Astrocyte of the spinal cord (primary cell): ENCODE measurements at places on chromosomes 11 and 22.

DNA sequence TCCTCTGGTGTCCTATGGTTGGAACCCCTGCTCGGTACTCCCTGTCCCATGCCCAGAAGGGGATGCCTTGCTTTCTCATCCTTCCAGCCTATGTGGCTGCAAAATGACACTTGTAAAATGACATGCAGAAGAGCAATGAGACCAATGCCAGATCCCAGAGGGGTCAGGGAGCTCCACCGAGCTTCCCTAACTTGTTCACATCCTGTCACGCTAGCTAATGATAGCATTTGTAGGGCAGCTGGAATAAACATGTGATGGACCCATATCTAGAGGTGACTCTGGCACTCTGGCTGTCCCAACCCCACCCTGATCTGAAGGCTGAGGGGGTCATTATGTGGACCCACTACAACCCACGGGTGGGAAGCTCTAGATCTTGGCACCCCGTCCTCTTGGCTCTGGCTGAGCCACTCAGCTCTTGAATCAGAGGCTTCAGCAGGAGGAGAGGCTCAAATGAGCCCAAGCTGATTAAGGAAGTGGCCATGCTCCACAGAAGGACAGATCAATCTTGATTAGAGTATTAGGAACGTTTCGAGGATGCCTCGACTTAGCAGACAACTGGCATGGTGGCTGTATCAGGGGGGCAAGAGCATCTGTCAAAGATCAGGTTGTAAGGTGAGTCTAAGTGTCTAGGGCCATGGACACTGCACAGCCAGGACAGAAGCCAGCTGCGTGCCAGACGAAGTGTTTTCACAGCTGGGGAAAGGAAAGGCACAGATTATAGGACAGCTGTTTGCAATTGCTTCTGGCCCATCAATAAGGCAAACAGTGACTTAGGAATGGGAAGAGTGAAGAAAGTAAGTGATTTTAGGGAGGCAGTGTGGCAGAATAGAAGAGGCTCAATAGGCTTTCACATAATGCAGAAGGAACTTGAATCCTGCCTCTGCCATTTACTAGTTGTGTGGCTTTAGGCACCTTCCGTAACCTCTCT is 182.8 kb downstream of the KIRREL3 start:
- DNase-seq, result no peak

DNA sequence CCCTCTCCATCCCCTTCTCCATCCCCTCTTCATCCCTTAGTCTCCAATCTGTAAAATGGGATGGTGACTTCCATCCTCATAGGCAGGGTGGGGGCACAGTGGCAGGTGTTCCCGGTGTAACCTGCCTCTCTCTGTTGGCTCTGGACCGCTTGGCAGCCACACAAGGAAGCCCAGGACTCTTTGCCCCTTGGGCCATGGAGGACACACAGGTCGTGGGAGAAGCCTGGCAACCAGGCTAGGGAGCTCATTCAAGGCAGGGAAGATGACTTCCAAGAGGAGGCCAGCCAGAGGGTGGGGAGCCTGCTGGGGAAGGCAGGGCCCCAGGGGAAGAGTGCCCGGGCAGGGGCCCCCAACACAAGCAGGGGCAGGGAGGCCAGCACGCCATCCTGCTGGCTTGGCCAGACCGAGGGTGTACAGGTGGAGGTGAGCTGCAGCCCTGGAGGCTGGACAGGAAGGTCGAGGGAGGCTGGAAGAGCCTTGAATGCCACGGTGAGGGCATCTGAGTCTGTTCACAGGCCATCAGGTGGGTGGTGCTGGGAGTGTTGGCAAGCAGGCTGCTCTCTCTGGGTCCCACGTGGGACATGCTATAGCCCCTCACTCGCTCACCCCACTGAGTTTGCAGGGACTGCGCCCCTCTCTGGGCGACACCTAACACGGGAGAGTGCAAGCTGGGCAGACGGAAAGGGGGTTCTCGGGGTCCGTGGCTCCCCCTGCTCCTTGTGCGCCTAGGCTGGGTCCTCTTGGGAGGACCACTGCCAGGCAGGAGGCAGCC is 15.5 kb upstream of the CTSD start:
- no peak for DNase-seq

DNA sequence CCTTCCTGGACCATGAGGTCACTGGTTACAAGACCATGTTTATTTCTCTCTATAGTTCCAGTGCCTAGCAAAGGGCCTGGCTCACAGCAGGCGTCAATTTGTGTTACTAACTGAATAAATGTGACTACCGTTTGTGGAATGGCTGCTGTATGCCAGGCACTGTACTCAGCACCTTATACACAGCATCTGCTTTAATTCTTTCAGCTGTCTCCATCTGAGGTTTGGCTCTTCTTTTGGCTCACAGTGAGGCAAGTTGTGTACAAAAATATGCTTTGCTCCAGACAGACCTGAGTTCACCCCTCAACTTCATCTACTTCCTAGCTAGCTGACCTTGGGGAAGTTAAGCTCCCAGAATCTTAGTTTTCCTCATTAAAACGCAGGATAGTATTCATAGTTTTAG is 75.3 kb upstream of the PHOX2A start:
- DNase-seq, result no peak

GRCh38 chr11:64121663-64122410 is 44.1 kb downstream of the MACROD1 start:
- DNase-seq, result peak; percentile 84

DNA sequence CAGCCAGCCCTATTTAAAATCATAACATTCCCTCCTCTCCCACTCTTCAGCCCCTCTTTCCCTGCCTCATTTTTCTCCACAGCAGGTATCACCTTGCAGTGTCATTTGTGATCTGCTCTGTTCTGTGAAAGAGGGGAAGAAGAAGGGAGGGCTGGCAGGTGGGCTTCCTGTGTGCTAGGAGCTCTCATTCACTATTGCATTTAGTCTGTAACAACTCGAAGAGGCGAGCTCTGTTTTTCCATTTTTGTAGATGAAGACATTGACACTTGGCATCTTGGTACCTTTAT is 52.1 kb upstream of the CRYBB3 start:
- no peak for DNase-seq

DNA sequence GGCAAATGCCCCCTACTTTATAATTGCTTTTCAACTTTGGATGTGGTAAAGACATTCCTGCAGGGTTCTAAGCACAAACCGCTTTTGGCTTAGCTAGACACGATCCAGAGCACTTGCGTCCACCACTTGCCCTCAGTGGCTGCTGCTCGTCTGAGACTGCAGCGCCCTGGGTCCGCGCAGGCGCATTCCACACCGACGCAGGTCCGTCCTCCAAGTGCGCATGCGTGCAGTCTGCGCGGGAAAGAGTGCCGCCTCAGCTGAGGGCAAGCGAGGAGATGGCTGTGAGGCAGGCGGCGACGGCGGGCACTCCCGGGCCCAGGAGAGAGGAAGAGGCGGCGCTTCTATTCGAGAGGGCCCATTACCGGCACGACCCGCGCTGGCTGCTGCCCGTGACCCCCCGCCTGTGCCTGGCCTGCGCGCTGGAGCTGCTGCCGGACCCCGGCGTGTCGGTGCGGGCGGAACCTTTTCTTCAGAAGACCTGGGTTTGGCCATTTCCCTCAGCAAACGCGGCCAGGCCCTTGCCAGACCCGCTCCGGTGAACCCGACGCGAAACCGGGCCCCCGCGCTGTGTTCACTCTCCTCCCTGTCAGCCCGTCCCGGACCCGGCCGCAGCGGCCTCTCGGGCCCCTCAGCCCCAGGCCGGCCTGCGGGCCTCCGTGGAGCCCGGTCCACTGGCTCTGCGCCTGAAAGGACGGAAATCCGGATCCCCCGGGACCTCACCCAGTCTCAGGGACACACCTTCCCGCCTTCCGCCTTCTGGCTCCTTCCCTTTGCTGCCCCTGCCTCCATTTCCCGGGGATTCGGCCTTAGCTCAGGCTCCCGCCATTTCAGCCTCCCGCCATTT is at the start of gene MEI1:
Gene MEI1, plus strand, starts transcription at position 240 of the 844 bp plus-strand sequence. Its CDS starts 36 bp downstream, at position 276.
- DNase-seq, result peak; percentile 50

DNA sequence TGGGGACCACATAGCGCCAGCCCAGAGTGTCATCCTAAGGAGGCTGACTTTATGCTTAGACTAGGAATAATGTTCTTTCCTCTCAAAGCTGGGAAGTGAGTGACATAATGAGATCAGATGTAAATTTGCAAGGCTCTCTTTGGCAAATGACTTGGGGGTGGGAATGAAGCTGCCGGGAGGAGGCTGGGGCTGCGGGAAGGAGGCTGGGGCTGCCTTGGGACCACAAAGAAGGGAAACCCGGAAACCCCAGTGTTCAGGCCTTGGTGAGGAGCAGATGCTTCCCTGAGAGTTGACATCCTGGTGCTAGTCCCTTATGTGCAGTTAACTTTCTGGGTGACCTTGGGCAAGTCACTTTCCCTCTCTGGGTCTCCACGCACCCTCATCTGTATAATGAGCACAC is 182.0 kb downstream of the CHST1 start:
- no peak for DNase-seq

DNA sequence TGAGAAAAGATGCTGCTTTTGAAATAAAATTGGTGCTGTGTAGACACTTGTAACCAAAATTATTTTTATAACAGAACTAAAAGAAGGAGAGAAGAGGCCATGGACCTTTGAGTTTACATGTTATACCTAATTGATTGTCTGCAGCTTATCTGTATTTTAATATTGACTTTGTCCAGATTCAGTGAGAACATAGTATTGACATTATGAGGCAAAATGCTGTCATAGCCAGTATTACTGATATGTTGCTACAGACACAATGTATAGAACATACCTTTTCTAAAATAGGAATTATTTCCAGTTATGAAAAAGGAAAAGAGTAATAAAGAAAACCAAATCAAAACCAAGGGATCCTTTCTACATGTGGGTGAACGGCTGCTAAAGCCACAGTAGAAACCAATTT is 11.5 kb upstream of the TECTA start:
- DNase-seq, result no peak

DNA sequence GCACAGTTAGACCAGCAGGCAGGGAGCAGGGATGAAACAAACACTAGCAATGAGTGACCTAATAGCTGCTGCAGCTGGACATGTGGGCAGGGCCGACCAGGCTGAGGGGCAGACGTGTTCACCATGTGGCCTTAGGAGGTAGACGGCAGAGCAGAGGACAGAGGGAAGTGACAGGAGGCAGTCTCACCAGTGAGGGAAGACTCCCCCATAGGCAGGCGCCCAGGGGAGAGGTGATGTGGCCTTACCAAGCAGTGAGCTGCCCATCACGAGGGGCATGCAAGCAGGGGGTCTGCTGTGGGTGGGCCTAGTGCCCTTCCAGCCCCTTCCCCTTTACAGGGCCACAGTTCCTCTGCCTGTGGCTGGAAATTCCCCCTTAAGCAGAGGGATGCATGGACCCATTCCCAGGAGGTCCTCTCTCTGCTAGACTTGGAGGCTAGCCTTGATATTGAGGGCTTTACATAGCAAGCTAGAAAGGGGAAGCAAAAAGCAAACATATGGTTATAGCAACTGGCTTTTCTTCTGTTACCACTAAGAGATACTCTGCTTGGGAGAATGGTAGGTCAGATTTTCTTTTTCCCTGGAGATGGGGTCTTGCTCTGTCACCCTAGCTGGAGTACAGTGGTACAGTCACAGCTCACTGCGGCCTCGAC is 67.6 kb downstream of the MPPED1 start:
- DNase-seq, result no peak

DNA sequence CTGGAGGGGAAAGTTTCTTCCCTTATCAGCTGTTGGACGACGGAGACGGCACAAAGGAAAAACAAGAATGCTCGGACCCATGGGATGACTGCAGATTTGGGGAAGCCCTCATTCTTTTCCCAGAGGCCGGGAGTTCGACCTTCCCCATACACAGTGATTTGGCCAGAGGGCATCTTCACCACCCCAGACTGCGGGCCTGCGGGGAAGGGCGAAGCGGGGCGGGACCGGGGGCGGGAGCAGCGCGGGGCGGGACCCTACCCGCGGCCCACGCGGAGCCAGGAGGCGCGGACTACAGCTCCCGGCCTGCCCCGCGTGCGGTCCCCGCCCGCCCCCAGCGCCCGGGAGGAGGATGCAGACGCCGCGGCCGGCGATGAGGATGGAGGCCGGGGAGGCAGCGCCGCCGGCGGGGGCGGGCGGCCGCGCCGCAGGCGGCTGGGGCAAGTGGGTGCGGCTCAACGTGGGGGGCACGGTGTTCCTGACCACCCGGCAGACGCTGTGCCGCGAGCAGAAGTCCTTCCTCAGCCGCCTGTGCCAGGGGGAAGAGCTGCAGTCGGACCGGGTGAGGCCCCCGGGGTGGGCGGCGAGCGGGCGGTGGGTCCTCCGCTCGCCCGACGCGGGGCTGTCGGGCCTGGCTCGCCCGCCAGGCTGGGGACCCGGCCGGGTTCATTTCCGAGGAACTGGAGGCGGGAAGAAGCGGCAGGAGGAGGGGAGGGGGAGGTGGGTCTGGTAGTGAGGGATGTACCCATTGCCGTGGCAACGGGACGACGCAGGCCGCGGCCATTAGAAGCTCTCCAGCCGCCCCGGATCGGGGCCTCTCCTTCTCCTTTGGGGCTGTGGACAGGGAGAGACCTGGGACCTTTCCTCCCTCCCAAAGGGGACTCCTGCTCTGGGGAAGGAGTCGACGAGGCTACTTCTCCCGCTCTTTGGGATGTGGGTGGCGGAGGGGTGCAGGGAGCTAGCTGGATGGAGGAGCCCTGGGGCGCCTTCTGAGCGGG is at the start of gene KCTD17:
Gene KCTD17, plus strand, starts transcription at position 352 of the 995 bp plus-strand sequence. Its CDS starts 19 bp downstream, at position 371.
- DNase-seq, result peak; percentile 64

DNA sequence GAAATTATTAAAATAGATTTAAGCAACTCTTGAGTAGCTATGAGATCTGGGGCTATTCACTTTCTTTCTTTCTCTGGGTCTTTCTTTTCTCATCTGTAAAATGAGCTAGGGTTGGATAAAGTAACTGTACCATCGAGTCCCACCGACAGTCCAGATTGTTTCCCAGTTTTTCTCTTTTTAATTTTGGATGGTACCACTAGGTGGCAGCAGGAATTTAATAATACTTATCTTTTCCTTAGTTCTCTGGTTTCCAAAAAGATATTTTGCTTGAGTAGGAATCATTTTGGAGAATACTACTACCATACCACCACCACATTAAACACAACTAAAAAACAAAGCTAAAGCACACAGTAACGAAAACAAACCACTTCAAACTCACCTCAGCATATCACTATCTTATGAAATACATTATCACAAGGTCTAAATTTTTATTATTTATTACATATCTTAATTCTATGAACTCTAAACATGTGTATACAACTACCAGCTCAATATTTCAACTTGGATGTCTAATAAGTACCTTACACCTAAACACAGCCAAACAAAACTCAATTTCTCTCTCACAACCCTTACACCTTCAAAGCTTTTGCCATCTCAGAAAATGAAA is 584.0 kb downstream of the KCNA4 start:
- peak; percentile 26 for DNase-seq

- DNase-seq, result no peak
These were observed 2.3 kb downstream of the YPEL4 start for GRCh38 chr11:57647372-57647771.
